Esophagus mucosa (tissue), 1 donor: ENCODE measurements at places on chromosomes 6 and 20. TPM values are rescaled to one million over a fixed set of nuclear protein-coding genes. Genes with fewer than 3 reads are reported as not detected.

Gene HRH3
- not detected for total RNA-seq

Gene HLA-DQA1
- 3.9 TPM for total RNA-seq

Gene PHACTR1
- 1.6 TPM for total RNA-seq

Gene CLDN20
- total RNA-seq = not detected

Gene ID4
- 10.2 TPM for total RNA-seq

Gene FAXC
- 1.6 TPM for total RNA-seq

Gene EFCAB8
- total RNA-seq = 0.48 TPM

Gene KAT14
- 6.8 TPM for total RNA-seq

Gene NR2E1
- 0.08 TPM for total RNA-seq

Gene JPH2
- total RNA-seq = 1.0 TPM

Gene TNFRSF6B
- 4.5 TPM for total RNA-seq

Gene FAM210B
- 24.7 TPM for total RNA-seq

Gene HLA-DQB1
- 1.1 TPM for total RNA-seq

Gene ZNF343
- 7.6 TPM for total RNA-seq

Gene AIF1
- 3.3 TPM for total RNA-seq

Gene TMEM244
- total RNA-seq = not detected

Gene TFEB
- 10.9 TPM for total RNA-seq

Gene PPARD
- total RNA-seq = 38.5 TPM

Gene KCNG1
- 9.9 TPM for total RNA-seq

Gene SEMG1
- not detected for total RNA-seq

Gene TMEM217
- total RNA-seq = 0.84 TPM

Gene RALGAPB
- 19.8 TPM for total RNA-seq

Gene TSBP1
- total RNA-seq = not detected

Gene FNDC1
- 0.12 TPM for total RNA-seq

Gene PTPRK
- 13.0 TPM for total RNA-seq

Gene SAMD5
- 6.5 TPM for total RNA-seq

Gene RBM24
- 0.32 TPM for total RNA-seq

Gene ULBP2
- total RNA-seq = 5.2 TPM

Gene EEF1E1
- 21.4 TPM for total RNA-seq

Gene NFATC2
- total RNA-seq = 0.76 TPM

Gene MYLIP
- total RNA-seq = 10.6 TPM

Gene ISM1
- 1.7 TPM for total RNA-seq

Gene GCNT2
- 8.1 TPM for total RNA-seq

Gene PAK5
- total RNA-seq = 0.52 TPM

Gene SIRPD
- not detected for total RNA-seq

Gene RAD21L1
- not detected for total RNA-seq

Gene HLA-DRB1
- total RNA-seq = 17.3 TPM

Gene CTCFL
- total RNA-seq = not detected

Gene CDSN
- 0.08 TPM for total RNA-seq

Gene CHRNA4
- not detected for total RNA-seq

Gene SLC32A1
- not detected for total RNA-seq
